ENCODE measurements at places on chromosomes 13 and 19.

- DNase-seq, result no peak
Observed at GRCh38 chr13:97192166-97192565, 30.0 kb upstream of the MBNL2 start.

DNA sequence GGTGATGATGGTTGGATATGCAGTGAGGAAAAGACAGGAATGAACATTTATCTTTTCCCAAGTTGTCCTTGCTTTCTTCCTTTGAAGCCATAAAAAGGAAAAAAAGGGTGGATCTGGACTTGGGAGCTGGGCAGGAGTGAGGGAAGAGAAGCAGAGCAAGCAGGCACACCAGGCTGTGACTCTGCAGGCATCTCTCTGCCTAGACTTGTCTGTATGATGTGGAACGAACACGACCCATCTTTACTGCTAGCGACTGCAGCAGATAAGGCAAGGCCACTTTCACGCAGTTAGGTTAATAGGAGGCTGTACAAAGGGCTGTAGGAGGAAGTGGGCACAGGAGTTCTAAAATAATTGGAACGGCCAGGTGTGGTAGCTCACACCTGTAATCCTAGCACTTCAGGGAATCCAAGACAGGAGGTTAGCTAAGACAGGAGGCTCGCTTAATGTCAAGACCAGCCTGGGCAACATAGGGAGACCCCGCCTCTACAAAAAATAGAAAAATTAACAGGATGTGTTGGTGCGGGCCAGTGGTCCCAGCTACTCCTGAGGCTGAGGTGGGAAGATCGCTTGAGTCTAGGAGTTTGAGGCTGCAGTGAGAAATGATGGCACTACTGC, 961 bp upstream of the URI1 start:
- DNase-seq, result no peak

DNA sequence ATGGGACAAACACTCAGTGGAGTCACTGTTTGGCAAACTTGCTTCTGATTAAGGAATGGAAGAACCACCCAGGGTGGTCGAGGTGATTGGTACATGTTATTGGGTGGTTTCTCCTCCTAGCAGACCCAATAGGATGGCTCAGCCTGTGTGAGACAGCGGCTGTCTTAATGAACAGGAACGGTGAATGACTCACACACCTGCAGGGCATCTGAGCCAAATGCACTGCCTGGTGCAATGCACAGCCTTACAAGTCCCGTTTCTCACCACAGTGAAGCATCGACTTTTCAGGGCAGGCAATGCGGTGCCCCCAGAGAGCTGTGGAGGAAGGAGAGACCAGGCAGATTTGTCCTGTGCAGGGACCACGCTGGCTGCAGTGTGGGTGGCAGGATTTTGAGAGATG, 238.5 kb downstream of the FGF9 start:
- no peak for DNase-seq

DNA sequence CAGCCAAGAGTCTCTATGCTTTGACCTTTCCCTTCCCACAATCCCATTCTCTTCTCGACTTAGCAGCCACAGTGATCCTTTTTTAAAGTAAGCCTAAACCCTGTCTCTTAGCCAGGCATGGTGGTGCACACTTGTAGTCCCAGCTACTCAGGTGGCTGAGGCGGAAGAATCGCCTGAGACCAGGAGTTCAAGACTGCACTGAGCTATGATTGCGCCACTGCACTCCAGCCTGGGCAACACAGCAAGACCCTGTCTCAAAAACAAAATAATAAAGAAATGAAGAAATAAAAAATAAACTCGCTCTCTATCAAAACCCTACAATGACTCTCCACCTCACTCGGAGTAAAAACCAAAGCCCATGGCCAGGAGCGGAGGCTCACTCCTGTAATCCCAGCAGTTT, 14.7 kb downstream of the TEX101 start:
- DNase-seq, result no peak

GRCh38 chr19:6481541-6482342, at the start of gene DENND1C:
Gene DENND1C, minus strand, starts transcription at chr19:6481787. Its CDS starts 92 bp downstream, at chr19:6481695.
- DNase-seq, result no peak

DNA sequence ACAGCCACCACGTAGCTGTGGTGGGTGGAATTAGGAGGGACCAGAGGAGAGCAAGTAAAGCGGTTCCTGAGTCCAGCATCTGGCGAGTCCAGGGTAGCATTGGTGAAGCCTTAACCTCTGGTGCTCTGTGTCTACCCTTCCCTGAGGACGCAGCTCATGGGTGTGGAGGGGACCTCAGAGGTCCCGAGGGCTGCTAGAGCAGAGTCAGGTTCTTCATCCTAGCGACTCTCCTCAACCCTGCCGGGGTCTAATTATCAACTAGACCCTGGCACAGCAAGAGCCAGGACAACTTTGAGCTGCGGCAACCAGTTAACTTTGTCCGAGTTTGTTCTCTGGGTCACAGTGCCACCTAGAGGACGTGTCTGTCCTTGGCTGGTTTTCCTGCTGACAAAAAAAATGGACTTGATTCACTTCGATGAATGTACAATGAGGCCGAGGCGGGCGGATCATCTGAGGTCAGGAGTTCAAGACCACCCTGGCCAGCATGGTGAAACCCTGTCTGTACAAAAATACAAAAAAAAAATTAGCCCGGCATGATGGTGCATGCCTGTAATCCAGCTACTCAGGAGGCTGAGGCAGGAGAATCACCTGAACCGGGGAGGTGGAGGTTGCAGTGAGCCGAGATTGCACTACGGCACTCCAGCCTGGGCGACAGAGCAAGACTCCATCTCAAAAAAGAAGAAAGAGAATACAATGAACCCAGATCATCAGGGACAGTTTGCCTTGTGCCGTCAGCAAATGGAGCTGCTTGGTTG, 25.0 kb downstream of the TSSK6 start:
- DNase-seq, result peak; percentile 55

DNA sequence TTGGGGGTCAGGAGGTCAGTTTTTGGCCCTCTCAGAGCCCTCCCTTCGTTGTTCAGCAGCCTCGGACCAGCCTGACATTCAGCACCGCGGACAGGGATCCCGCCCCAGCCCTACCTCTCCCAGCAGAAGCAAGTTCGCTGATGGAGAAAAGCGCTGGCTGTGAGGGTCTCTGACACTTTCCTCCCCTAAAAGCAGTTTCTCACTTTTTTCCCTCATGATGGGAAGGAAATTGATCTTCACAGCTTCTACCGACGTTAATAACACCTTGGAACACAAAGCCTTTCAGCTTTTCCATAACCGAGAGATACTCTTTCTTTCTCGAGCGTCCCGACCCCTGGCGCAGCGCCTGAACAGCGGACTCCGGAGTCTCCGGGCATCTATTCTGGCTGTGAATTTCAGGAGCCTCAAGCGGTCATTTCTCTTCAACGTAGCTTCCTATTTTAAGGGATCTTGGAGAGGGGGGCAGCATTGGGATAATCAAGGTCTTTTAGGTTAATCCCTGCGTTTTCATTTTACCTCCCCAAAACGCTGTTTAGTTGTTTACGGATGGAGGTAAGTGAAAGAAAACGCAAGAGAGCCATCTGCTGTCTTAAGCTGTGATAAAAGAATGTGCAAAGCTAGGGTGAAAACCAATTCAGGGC, 467.2 kb downstream of the ITGBL1 start:
- DNase-seq, result peak; percentile 1

- DNase-seq, result no peak
Observed at GRCh38 chr13:111319998-111320911, at the start of gene TEX29. Gene TEX29, plus strand, starts transcription at chr13:111320642. Its CDS starts 249 bp downstream, at chr13:111320891.

- no peak for DNase-seq
Observed at GRCh38 chr19:39934584-39935363, at the start of gene FCGBP. Gene FCGBP, minus strand, starts transcription at chr19:39934634.

- DNase-seq, result no peak
Observed at GRCh38 chr19:9808855-9809824, 9.7 kb downstream of the FBXL12 start.

- DNase-seq, result no peak
Observed at GRCh38 chr19:47107202-47107952, 6.2 kb downstream of the ZC3H4 start.

GRCh38 chr19:4044990-4045465, 21.7 kb downstream of the ZBTB7A start:
- DNase-seq, result no peak

DNA sequence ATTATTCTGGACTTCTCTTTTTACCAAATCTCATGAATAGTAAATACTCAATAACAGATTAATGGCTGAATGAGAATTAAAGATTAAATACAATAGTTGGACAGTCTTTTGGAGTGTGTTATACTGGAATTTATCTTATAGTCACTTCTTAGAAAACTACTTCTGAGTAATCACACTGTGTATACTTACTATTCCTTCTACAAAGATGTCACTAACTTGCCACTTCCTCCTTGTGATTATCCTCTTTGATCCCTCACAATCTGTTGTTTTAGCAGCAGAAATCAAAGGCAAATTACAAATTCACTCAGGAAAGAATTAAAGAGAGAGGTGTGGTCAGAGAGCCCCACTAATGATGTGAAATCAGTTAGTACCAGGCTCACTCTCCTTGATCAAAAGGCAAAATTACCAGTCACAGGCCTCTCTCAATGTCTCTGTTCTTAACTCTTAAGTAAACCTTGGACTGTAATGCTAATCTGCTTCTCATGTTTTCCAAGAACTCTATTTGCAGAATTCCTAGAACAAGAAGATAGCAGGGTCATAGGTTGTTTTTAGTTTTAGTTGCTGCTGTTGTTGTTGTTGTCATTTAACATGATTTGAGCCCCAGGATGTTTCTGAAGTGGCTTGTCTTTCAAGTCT, 37.3 kb upstream of the FNDC3A start:
- no peak for DNase-seq

DNA sequence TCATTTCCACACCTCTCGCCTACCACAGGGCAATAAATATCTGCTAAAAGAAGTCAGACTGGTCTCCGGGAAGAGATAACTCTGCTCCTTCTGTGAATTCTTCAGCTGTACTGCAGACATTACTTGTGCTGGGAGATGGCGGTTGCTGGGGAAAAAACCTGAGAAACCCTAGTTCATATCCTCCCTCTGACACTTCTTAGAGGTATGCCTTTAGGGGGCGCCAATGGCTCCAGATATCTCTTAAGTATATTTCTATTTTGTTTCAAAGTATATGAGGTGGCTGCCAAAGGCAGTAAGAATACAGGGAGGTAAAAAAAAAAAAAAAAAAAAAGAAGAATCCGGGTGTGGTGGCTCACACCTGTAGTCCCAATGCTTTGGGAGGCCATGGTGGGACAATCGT, 175.2 kb downstream of the PAN3 start:
- DNase-seq, result no peak

DNA sequence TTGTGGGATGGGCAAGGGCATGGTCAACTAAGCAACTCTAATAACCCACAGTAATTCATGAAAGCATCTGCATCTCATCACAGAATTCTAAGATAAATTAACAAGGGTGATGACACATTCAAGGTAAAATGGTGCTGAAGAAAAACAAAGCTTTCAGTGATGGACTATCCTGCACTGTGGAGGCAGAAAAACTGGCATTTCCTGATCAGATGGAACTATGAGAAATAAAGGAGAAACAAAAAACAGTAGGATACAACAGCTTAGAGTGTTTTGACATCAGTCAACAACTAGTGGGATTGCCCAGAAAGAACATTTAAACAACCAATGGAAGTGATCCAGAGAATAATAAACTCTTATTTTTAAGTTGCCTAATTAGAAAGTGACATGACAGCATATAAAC, 327.0 kb downstream of the KLF5 start:
- no peak for DNase-seq

- DNase-seq, result no peak
Observed at GRCh38 chr19:390386-391206, 18.4 kb downstream of the C2CD4C start.

GRCh38 chr13:40478775-40479174, 187.7 kb downstream of the FOXO1 start:
- no peak for DNase-seq

- no peak for DNase-seq
Observed at GRCh38 chr19:29067831-29068230, 145.1 kb downstream of the UQCRFS1 start.

DNA sequence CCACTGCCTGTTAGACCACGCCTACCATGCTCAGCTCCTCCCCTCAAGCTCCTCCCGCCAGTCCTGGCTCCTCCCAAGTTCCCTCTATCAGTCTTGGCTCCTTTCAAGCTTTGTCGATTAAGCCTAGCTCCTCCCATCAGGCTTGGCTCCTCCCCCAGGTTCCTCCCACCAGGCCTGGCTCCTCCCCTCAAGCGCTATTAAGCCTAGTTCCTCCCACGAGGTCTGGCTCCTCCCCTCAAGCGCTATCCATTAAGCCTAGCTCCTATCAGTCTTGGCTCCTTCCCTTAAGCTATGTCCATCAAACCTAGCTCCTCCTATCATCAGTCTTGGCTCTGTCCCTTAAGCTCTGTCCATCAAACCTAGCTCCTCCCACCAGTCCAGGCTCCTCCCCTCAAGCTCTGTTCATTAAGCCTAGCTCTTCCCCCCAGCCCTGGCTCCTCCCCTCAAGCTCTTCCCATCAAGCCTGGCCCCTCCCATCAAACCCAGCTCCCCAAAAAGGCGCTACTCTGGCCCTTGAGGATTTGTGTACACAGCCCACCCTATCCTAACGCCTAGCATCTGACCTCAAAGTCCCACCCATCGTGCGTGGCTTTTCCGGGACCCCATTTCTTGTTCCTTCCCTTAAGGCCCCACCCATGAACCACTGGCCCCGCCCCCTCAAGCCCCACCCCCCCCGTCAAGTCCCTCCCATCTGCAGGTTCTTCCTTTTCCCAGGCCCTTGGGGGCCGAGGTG, 10.0 kb downstream of the CAMSAP3 start:
- no peak for DNase-seq

DNA sequence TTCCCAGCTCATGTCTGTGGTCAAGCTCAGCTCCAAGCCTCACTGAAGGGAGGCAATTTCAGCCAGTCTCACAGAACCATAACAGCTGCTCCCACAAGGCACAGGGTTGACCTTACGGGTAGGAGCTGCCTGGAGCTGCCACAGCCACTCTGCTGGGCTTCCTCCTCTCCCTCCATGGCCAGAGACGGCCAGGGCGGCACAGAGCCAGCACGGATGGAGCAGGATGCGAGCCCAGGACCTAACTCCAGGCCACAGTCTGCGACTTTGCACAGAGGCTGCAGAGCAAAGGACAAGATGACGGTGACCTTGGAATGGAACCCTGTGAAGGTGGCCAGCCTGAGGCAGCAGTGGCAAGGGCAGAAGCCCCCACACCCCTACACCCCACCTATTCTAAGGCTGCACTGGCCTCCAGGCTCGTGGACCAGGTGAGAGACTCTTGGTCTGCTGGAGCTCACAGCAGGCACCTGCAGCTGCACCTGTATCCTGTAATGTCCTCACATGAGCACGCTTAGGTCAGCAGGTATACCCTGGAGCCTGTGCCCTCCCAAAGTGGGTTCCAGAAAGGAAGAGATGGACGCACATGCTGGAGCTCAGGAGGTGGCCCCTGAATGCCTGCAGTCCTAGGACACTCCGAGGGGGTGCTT, 29.6 kb downstream of the ADPRHL1 start:
- no peak for DNase-seq

GRCh38 chr19:47456721-47457474, 14.8 kb downstream of the SLC8A2 start:
- DNase-seq, result no peak

All from substantia nigra (tissue), 51 donors.